Ammon's horn (tissue), 1 donor: ENCODE measurements at places on chromosomes 12 and 14.
A peak's percentile ranks its signal among the peaks of the same experiment; 100 is the strongest.

DNA sequence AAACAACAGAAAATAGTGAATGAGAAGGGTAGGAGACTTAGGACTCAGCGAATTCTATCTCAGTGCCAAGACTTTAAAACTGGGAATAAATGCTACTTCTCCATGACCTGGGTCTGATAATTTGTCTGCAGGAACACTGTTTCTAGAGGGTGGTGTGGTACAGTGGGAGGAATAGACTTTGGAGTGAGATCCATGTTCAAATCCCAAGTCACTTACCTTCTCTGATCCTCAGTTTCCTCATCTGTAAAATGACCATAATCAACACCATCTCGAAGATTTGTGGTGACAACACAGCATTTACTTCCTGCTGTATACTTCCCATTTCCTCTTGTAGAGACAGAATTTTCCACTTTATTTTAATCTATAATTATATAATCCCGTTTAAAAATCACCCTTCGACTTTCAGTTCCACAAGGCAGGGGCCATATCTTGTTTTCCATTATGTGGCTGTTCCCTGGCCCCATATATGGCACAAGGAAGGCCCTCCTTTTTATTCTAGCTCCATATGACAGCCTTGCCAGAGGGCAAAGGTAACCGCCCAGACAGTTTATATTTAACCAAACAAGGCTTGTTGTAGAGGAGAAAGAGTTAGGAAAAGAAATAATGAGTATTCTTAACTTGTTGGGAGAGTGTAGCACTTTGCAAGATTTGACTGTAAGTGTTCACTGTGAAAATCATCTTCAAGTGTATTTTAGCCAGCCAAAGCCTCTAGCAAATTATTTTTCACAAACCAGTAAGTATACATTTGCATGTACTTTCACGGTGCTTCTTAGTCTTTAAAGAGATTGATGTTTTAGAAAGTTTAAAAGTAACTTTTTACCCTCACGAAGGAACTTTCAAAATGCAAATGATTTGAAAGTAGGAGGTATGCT, 243.1 kb downstream of the AKAP6 start:
- no peak for DNase-seq

- no peak for DNase-seq
Observed at GRCh38 chr12:78671295-78671694, 193.3 kb upstream of the SYT1 start.

GRCh38 chr14:65334765-65335410, 77.6 kb upstream of the FUT8 start:
- DNase-seq, result no peak

DNA sequence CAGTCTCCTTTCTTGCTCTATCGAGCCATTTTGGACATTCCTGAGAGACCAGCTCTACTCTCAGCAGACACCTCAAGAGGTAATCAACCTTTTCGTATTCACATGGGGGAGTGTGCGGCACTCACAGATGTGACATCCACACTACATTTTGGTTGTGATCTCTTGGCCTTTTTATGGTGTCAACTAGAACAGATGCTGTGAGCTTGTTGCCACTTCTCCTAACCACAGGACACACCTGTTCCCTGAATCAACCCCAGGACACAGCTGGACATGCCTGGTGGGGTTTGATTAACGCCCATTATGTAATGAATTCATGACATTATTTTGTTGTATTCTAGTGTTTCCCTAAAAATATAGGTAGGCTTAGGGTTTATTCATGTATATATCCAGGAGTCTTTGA, 1143.6 kb downstream of the TMEM121 start:
- no peak for DNase-seq

DNA sequence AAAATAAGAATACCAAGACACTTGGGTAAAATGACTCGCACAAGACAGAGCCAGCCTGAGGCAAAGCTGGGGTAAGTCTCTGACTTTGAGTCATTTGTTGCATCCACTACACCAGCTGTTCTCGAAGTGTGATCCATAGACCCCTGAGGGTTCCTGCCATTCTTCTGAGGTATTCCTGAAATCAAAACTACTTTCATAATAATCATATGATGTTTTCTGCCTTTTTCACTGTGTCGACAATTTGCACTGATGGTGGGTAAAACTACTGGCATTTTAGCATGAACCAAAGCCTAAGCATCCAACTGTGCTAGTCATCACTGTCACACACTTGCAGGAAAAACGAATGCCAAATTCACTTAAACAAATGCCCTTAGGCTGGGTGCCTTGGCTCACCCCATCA, 135.5 kb upstream of the FUT8 start:
- DNase-seq, result no peak

DNA sequence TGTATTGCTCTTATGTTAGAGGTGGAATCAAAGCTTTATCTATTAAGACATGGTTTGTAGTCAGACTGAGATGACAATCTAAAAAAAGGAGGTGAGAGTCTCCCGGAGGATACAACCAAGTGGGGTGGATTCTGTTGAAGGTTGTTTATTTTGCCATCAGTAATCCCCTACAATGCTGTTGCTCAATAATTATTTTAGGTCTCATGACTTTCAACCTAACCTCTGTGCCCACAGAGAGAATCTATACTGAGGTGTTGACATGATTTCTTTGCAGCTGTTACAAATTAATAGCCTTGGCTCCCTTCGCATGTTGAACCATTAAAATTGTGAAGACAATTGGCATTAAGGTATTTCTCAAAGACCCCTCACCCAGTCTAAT, 28.7 kb upstream of the FOS start:
- DNase-seq, result no peak

DNA sequence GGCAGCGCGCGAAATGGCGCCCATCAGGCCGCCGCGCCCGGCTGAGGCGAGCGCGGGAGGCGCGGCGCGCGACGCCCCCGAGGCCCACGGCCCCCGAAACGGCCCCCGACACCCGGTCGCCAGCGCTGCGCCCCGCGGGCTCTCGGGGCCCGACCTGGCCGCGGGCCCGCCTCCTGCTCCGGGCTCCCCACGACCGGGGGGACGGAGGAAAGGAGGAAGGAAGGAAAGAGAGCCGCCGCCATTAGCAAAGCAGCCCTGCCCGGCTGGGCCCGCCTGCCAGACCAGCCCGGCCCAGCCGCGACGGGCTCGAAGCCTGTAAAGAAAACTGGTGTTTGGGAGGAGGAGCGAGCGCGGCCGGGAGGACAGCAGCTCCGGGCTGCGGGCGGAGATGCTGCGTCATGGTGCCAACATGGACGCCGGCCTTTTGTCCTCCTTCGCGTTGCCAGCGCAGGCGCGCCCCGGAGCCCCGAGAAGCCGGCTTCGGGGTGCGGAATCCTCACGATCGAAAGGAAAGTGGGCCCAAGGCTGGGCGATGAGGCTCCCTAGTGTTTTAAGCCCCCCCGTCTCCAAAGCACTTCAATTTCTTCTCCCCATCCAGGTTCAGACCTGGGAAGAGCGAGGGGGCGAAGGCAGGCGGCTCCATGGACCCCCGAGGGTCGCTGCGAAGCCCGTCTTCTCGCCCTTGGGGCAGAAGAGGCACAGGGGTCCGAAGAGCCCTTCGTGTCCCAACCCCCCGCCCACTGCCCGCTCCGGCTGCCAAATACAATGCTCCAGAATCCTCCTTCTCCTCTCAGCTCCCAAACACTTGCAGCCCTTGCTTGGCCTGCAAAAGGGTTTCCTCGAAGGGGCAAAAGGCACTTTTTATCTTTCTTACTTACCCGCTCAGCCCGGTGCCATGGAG, 2.9 kb upstream of the SETD1B start:
- peak; percentile 83 for DNase-seq

DNA sequence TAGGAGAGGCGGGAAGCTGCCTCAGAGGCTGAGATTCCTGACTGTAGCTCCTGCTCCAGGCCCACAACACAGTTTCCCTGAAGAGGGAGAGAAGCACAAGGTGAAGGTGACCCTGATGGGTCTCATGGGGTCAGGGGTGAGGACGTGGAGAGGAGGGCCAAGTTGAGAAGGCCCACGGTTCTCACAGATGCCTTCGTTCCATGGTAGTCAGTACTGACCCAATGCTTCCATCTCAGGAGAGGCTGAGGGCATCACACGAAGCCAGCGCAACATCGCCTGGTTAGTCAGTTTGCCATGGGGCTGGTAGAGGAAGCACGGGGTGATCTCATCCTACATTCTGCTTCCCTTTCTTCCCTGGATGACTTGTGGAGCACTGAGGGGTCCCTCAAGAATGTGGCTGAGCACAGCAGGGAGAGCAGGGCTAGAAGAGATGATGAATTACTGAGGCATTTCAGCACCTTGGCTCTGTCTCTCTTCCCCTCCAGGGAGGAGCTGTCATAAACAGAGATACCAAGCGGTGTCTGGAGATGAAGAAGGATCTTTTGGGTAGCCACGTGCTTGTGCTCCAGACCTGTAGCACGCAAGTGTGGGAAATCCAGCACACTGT, 51.9 kb downstream of the GALNT8 start:
- no peak for DNase-seq

DNA sequence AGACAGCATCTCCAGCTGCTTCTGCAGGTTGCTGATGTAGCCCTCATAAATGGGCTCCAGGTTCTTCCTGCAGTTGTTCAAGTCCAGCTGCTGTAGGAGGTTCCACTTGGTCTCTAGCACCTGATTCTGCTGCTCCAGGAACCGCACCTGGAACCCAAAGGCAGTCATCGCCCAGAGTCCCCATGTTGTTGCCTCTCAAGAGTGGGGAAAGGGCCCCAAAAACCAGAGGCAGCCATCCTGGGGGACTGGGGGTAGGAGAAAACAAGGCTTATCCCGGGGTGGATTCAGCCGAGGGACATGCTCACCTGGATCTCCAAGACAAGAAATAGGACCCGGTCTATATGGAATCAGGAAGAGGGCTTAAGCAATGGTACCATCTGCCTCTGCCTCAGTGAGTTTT, 2.3 kb downstream of the KRT72 start:
- no peak for DNase-seq

DNA sequence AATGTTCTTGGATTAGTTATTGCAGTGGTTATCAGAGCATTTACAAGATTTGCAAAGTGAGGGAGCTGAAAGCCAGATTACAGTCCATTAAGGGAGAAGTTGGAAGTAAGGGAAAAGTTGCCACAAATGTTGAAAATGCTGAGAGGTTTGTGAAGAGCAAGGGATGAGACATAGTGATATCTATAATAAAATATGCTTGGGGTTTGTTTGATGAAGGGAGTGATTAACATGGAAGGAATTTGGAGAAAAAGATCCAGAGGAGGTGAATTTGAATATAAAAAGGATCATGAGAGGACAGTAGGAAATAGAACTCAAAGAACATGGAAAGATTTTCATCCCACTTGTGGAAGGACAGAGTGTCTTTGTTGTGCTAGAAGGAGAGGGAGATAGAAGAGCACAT, 19.3 kb upstream of the CCER1 start:
- DNase-seq, result no peak

DNA sequence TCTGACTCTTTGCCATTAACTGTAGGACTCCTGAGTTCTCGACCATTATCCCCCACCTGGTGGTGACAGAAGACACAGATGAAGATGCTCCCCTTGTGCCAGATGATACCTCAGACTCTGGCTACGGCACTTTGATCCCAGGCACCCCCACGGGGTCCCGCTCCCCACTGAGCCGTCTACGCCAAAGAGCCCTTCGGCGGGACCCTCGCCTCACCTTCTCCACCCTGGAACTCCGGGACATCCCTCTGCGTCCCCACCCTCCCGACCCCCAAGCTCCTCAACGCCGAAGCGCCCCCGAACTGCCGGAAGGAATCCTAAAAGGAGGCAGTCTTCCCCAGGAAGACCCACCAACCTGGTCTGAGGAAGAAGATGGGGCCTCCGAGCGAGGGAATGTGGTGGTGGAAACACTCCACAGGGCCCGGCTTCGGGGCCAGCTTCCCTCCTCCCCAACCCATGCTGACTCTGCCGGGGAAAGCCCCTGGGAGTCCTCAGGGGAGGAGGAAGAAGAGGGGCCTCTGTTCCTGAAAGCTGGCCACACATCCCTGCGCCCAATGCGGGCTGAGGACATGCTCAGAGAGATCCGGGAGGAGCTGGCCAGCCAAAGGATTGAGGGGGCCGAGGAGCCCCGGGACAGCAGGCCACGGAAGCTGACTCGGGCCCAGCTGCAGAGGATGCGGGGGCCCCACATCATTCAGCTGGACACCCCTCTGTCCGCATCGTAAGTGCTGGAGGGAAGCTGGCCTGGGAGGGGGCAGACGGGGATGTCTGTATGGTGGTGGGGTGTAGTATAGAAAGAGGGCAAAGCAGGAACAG, 14.4 kb downstream of the TNFRSF1A start:
- DNase-seq, result no peak

GRCh38 chr14:68104518-68104917, 284.9 kb downstream of the RAD51B start:
- DNase-seq, result no peak

DNA sequence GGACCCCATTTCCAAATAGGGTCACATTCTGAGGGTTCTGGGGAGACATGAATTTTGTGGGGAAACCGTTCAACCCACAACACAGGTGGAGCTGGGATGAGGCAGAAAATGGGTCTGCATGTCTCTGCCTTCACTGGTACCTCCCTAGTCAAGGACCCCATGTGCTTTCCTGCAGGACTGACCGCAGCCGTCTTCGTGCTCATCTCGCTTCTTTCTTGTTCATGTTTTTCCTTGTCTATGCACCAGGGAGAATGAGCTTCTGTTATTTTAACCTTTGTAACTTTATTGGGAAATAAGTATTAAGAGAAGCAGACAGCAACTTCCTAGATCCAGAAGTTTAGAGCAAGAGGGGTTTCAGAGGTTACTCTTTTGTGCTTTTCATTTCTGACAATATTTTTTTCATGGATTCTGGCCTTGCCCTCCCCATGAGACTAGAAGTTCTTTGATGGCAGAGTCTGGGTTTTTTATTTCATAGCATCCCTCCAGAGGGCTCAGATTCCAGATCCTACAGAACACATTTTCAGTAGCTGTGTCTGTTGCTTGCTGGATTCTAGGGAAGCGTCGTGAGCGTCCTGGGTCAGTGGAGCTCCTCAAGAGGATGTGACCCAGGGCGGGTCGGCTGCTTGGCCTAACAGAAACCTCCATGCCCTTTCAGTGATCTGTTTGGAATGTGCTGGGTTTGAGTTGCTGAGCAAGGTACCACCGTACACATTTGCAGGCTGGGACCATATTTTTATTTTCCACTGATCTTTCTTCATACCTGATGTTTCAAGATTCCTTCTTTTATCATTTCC, 104.2 kb downstream of the ADGRD1 start:
- DNase-seq, result no peak

DNA sequence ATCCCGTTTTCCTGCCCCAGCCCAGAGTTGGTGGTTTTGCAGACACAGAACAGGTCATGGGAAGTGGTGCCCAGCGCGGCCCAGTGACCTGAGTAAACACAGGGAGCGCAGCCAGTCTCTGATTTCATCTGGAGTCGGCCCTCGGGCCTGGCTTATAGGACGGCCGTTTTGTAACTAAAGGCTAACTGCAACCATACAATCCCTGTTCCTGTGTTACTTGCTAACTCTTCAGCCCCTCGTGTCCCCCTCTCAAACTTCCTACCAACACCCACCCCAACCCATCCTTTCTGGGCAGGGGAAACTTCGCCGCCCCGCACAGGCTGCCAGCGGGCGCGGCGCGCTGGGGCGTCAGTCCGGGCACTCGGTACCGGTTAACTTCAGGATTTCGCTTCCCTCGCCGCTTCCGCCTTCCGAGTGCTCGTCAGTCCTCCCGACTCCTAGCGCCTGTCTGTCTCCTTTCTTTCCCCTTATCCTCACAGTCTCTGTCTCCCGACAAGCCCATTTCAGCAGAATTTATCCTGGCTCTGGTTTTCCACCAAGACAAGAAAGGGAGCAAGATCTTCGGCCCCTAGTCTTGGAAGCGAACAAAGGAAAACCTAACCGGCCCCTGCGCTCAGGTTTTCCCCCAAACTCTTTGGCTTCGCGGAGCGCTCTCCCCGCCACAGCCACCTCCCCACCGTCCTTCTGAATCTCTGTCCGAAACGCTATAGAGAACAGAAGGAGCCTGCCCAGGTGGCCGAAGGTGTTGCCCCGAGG, 2.0 kb downstream of the SIX1 start:
- no peak for DNase-seq
